ENCODE measurements at places on chromosomes 1 and 21. TPM values are rescaled to one million over a fixed set of nuclear protein-coding genes. Genes with fewer than 3 reads are reported as not detected.

Gene FCGR1A
- not detected for total RNA-seq

Gene CHI3L1
- total RNA-seq = 3.1 TPM

Gene TRNP1
- 10.7 TPM for total RNA-seq

Gene OR2T33
- not detected for total RNA-seq
